ENCODE measurements at places on chromosomes 7 and 10. TPM values are rescaled to one million over a fixed set of nuclear protein-coding genes. Genes with fewer than 3 reads are reported as not detected.

GRCh38 chr7:55147736-55148135 lies 128.9 kb downstream of the EGFR start:
- no peaks in the 10 kb centered on the region for H3K4me1 ChIP-seq
- no peaks in the 10 kb centered on the region for H3K36me3 ChIP-seq
- H3K4me3 ChIP-seq = no peak overlapping the region
- H3K27me3 ChIP-seq = no peaks in the 10 kb centered on the region

The HOXA10 gene
- not detected for total RNA-seq

The EBF3 gene
- 0.40 TPM for total RNA-seq

The GDF2 gene
- total RNA-seq = 0.19 TPM

The GNGT1 gene
- total RNA-seq = 0.06 TPM

All from neural progenitor cell (in vitro differentiated cells).